ENCODE measurements at places on chromosomes 2 and 18.
A peak's percentile ranks its signal among the peaks of the same experiment; 100 is the strongest.

DNA sequence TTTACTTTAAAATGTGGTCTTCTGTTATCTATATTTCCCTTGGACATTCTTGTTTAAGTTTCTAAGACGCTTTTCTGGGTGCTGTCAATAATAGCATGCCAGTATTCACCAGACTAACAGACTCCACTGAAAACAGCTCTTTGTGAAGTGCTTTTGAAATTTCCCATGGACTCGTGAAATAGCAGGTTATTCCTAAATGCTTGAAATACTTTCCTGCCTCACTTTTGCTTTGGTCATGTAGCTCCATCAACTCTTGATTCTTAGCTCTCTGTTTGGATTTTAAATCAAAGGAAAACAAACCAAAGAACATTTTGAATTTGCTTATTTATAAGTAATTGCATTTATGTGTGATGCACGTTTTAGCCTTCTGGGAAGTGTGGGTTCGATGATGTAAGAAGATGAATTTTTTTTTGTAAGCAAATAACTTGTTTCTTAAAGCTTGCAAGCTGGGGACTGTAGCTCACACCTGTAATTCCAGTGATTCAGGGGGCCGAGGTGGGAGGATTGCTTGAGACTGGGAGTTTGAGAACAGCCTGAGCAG is 147.8 kb downstream of the WDSUB1 start:
- DNase-seq = no peak

DNA sequence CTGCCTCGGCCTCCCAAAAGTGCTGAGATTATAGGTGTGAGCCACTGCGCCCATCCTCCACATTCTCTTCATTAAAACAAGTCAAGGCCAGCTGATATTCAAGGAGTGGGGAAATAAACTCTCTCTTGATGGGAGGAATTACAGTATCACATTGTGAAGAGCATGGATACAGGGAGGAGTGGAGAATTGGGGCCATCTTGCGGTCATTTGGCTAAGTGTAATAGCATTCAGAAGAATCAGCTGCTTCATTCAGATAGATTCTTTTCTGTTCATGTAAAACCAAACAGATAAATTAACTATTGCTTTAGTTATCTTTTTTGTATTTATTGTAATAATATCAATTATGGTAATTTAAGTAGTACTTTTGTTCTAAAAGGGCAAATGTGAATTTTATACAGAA is 156.3 kb downstream of the UBR3 start:
- no peak for DNase-seq

DNA sequence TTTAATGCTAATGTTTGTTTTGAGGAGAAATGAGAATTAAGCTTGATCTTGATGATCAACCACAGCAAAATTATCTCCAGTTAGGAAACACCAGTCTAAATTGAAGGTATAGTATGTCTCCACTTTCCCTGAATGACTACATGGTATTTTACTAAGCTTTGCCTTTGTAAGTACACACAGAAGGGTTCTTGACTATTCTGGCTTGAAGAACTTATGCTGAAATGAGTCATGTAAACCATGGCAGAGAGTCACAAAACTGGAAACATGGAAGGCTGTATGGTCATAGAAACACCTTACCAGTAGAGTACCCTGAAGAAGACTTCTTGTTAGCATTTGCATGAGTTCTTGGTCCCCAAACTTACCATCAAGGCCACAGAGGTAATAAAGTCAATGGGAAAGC is 250.5 kb downstream of the SLC8A1 start:
- DNase-seq = no peak

GRCh38 chr2:118918017-118918416 is 24.0 kb upstream of the MARCO start:
- no peak for DNase-seq

DNA sequence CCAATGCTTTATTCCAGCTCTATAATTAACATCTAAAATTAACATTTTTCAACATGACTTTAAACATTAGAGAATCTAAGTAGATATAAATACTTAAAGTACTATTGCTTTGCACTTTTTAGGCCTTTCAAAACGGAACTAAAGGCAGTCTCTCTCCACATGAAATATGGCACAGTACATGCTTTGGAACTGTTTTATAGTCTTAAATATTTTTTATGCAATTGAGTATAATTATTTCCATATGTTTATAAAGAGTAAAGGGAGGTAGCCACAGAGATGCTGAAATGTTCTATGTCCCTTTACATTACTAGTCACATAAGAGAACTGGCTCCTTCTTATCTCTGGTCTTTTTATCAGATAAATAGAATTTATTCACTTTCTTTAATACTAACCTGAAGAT is 674.0 kb downstream of the PLCL1 start:
- no peak for DNase-seq

- DNase-seq = no peak
Observed at GRCh38 chr2:98378901-98379300, 32.6 kb downstream of the CNGA3 start.

DNA sequence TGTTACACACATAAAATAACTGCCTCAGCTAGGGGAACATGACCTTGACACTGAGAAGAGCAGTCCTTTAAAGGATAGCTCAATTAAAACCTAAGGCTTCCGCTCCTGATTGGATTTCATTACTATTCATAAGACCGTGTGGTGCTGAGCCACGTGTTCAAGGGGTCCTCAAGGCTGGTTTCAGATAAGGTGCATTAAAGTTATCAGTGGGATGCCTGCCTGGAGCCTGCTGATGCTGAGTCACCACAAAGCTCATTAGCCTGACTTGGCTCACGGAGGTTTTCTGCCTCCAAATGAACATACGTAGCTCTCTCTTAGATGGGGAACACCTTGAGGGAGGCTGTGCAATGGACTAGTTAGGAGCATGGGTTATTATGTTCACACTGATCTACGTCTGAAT is 518.9 kb downstream of the TDRD15 start:
- no peak for DNase-seq

DNA sequence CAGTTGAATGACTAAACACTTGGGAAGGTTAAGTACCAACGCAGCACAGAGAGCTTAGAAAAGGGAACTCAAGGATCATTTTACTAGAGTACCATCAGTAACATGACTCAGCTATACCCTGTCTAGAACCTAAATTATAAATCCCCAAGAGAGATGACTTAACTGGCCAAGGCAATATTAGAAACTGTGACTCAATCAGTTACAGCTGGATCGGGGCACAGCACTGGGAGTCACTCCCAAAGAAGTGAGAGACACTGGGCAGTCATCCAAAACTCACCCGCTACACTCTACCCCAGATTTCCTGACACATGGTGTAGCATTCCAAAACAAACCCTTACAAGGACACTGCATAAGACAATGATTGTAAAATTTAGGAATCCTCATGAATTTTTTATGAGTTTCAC is 17.7 kb downstream of the IWS1 start:
- no peak for DNase-seq

DNA sequence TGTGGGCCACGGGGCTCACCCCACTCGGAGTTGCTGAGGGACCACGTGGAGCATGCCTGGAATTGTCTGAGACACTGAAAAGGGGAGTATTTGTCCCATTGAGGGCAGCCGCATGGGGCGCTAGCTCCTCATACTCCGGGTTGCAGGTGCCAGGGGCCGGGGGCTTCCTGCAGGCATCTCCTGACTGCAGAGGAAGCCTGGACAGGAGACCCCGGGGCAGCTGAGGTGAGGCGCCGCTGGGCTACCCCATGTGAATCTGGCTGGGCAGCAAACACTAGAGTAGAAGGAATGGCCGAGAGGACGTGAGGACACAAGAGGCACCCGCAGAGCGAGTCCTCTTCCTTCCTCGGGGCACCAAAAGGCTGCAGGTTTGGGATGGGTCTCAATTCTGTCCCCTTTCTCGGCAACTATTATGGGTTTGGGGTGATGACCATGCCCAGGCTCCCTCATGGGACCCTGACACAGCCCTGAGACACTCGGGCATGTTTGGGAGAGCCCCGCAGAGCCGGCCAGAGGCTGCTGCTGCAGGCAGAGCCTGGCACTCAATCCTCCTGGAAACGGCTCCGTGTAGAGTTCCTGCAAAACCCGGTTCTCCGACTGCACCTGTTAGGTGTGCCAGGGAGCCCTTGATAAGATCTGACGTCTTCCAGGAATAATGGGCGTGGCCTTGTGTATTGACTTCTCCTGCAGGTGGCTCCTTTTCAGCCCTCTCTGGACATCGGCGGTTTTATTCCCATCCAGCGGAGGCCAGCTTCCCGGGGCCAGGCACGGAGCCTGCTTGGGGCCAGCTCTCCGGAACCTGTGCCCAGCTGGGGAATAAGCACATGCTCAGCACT is 77.0 kb downstream of the CTIF start:
- no peak for DNase-seq

GRCh38 chr2:174022431-174022830 is 57.3 kb upstream of the SP3 start:
- DNase-seq = no peak

DNA sequence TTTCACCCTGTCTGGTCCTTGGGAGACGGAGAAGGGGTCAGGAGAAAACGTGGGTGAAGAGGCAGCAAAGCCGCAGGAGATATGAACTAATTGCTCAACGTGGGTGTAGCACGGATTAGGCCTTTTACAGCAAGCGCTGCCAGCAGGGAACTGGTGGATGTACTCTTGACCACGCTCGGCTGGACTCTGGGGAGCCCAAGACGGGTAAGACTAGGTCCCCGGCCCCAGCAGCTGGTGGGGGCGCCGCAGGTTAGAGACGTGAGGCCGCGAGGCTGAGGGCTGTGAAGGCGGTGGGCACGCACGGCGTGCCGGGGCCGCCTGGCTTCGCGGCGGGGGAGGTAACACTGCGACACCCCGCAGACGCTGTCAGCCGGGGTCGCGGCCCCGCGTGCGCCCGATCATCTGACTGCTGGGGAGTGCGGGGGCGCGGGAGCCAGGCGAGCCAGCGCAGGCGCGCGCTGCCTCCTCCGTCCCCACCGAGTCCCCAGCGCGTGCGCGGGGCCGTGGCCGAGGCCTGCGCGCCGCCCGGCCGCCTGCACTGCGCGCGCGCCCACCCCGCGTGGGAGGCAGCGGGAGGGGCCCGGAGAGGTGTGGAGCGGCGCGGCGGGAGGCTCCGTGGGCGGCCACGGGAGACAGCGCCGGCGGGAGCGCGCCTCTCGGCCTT is at the start of gene CLIP4:
Gene CLIP4 (plus strand): TSS at position 470 of the 664 bp plus-strand sequence. CDS start 5,974 bp downstream, outside the sequence.
- DNase-seq = peak; percentile 68

DNA sequence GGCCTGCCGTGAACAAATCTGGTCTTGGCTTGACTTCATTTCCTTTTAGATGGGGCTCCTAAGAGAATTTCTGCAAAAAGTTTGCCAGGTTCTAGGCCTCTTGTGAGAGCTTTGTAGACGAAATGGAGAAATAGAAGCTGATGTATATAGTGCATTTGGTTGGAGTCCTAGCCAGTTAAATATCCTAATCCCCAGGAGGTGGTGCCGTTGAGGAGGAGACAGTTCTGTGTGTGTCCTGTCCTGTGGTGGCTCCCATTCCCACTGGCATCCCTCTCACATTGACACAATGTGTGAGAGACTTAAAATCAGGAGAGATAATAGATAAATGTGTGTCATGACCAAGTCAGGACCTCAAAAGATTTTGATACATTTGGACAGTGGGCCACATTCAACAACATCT is 34.6 kb upstream of the DNER start:
- DNase-seq = no peak

DNA sequence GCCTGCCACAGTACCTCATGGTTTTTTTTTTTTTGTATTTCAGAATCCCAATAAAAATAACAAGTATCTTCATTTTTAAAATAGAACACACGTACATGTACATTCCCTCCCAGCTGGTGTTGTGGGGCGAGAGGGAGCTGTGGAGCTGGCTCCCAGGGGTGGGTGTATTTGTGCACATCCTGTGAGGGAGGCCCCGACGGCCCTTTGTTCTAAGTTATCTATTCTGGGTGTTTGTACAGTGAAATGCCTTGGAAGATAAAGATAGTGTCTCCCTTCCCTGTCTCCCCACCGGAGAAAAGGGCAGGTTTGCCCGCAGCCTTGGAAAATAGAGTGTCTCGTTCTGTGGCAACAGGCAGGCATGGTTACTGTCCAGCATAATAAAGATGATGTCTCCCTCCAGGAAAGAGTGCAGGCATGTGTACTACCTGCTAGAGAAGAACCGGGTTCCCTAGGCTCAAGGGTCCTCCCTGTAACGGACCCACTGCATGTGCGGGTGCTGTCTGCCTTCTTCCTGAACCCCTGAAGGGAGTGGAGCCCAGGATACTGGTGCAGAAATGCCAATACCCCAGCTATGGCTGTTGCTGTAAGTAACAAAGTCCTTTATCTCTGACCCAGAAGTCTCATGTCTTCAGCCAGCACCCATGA is 12.1 kb upstream of the ALLC start:
- DNase-seq = no peak

DNA sequence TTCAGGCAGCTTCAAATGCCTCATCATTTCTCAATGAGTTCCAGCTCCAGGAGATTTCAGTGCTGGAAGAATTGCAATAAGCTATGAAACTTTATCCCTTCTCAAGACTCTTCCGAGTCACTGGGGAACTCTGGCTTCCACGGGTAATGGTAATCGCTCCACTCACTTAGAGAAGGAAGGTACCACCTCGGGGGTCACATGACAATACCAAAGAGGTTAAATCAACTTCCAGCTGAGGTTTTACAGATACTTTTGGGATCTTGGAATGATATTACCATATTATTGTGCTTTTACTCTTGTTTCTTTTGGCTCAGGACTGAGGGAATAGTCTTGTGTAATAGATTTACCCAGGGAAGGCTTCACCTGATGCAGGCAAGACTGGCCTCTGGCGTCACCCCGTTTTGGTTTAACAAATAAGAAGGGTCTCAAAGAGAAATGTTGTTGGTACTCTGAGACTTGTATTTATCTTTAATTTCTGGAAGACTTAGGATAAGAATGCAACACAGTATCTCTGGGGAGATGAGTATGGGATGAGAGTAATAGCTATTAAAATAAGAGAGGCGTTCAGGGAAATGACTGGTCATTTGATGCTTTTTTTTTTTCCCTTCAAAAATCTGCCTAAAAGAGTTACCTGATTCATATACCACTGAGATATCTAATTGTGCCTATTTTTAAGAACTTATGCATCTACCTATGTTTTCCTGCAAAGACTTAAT is 316.9 kb upstream of the ZEB2 start:
- no peak for DNase-seq

DNA sequence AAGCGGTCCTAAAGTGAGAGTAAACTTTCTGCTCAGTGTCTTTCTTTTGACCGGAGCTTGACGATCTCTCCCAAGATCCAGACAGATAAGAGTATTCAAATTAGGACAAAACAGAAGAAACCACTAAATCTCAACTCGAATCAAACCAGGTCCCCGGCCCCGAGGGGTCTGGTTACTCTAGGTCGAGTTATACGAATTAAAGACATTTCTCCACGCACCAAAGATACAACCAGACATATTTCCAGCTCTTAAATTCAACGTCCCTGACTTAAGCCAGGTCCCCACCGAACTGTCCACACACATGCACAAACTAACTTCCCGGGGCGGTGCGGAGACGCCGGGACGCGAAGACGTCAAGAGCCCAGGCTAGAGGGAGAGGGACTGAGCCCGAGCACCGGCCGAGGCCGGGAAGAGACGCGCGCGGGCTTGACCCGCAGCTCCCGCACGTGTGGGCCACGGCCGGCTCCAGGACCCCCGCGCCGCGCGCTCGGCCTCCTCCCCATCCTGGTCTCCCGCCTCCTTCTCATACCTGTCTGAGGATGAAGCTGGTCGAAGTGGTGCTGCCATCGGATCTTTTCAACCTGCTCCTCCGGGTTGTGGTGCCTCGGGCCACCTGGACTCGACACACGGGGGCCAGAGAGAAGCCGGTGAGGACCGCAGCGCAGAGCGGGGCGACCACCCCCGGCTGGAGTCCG is 896 bp downstream of the CACNB4 start:
- no peak for DNase-seq

All from activated CD4-positive, alpha-beta T cell treated with anti-CD3 and anti-CD28 coated beads, Interleukin-2, amount 50 U/mL, for 48 hours (primary cell).